ENCODE measurements at places on chromosomes 11 and 22. TPM values are rescaled to one million over a fixed set of nuclear protein-coding genes. Genes with fewer than 3 reads are reported as not detected.

CCDC87 gene
- polyA plus RNA-seq = 0.09 TPM

DNA sequence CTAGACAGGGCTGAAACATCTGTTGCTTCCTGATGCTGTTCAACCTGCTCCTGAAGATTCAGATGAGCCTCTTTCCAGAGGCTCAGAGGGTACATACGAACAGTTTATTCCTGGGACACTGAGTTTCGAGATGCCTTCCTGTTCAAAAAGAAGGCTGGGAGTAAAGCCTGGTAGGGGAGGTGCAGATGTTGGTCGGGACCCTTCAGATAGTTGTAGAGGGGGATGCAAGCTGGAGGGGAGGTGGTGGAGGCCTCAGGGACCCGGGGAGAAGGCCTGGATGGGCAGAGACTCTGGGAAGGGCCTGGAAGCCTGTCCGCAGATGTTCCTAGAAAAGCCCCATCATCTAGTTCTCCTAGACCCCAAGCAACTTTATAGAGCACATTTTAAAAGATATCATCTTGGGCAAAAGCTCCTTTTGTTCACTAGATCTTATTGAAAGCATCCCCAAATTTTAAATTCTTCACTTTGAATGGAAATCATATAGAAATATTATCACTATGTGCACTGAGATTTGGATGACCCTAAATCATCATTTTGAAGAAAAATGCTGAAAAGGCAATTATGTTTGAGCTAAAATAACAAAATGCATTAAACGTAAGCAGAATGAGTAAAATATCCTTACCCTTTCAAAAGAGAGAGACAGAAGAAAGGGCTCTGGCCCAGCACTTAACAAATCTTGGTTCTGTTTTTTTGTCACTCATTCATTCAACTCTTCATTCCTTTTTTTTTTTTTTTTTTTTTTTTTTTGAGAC, 41.2 kb downstream of the RTL6 start:
- no peak overlapping the region for H3K27ac ChIP-seq
- no peaks in the 10 kb centered on the region for H3K4me1 ChIP-seq
- no peaks in the 10 kb centered on the region for H3K36me3 ChIP-seq

DNA sequence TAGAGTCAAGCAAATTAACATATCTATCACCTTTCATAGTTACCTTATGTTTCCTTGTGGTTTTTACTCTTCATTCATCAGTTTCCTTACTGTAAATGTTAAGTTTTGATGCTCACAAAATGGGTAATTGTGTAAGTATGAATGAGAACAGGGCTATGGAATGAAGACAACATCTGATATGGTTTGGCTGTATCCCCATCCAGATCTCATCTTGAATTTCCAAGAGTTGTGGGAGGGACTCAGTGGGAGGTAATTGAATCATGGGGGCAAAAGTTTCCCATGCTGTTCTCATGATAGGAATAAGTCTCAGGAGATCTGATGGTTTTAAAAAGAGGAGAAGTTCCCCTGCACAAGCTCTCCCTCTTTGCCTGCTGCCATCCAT, 107.6 kb downstream of the CCDC34 start:
- H3K4me1 ChIP-seq = no peaks in the 10 kb centered on the region
- no peak for DNase-seq
- H3K4me3 ChIP-seq = no peak overlapping the region
- H3K36me3 ChIP-seq = no peaks in the 10 kb centered on the region
- no peaks in the 10 kb centered on the region for H3K27me3 ChIP-seq

F2 gene
- 0.28 TPM for polyA plus RNA-seq

- no peak overlapping the region for H3K27ac ChIP-seq
- H3K36me3 ChIP-seq = no peaks in the 10 kb centered on the region
- DNase-seq = no peak
- H3K4me1 ChIP-seq = no peaks in the 10 kb centered on the region
- H3K27me3 ChIP-seq = no peaks in the 10 kb centered on the region
- no peak overlapping the region for H3K4me3 ChIP-seq
Measured at GRCh38 chr11:103880968-103881367, 155.5 kb upstream of the DDI1 start.

DNA sequence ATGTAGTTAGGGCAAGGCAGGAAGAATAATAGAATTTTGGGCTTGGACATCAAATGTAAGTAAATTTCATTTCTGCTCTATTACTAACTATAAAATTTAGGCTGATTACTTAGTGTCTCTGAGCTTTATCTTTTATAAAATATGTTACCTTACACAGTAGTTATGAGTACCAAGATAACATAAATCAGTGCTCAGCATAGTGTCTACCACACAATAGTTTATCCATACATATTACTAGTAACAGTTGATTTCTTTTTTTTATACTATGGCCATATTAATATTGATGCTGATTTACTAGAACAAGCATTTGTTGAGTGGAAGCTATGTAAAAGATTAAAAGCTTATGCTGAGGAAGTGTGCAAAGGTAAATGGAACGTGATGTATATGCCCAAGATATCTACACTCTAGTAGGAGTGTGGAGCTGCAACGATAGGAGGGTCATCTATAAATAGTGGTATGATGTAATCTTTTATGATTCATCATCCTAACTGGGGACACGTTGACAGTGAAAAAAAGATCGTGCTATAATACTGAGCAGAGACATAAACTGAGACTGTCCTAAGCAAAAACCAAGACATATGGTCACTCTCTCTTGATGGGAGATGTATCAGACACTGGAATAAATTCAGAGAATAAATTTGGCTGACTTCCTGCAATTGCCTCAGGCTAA, 8.7 kb upstream of the SLC5A12 start:
- no peak overlapping the region for H3K4me3 ChIP-seq
- peaks cover 26% of the 10 kb centered on the region for H3K4me1 ChIP-seq
- no peaks in the 10 kb centered on the region for H3K27me3 ChIP-seq
- peak; percentile 55 for DNase-seq

ROBO3 gene
- 17.3 TPM for polyA plus RNA-seq

GRCh38 chr11:117089685-117090084, 8.5 kb downstream of the SIK3 start:
- no peak overlapping the region for H3K4me3 ChIP-seq
- DNase-seq = no peak
- H3K27me3 ChIP-seq = no peaks in the 10 kb centered on the region
- H3K36me3 ChIP-seq = no peaks in the 10 kb centered on the region

DNA sequence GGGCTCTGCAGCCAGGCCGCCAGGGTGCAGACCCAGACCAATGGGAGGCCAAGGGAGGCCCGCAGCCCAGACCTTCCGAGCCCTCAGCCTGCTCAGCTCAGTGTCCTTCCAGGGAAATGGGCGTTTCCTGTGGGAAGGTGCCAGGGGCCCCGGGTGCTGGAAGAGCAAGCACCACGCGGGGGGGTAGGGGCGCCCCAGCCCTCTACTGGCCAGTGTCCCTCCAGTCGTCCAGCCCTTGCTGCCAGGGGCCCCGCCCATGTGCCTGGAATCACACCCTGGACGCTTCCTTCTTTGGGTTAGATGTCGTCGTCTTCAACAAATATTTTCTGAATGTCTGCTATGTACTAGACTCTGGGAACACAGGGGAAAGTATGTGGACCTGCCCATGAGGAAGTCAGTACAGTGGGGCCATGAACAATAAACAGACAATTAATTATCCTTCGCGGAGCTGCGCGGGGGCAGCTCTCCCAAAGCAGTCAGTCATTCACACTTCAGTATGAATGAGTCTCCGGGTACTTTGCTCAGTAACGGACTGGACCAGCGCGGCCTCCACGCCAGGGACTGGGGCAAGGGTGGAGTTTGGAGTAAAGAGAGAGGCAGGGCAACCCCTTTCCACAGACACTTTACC, 60.2 kb downstream of the CDKN1C start:
- no peaks in the 10 kb centered on the region for H3K36me3 ChIP-seq
- peak overlapping the region; percentile 82 for H3K27ac ChIP-seq
- no peak overlapping the region for H3K4me3 ChIP-seq
- peaks cover 32% of the 10 kb centered on the region for H3K4me1 ChIP-seq
- H3K27me3 ChIP-seq = no peaks in the 10 kb centered on the region

DNA sequence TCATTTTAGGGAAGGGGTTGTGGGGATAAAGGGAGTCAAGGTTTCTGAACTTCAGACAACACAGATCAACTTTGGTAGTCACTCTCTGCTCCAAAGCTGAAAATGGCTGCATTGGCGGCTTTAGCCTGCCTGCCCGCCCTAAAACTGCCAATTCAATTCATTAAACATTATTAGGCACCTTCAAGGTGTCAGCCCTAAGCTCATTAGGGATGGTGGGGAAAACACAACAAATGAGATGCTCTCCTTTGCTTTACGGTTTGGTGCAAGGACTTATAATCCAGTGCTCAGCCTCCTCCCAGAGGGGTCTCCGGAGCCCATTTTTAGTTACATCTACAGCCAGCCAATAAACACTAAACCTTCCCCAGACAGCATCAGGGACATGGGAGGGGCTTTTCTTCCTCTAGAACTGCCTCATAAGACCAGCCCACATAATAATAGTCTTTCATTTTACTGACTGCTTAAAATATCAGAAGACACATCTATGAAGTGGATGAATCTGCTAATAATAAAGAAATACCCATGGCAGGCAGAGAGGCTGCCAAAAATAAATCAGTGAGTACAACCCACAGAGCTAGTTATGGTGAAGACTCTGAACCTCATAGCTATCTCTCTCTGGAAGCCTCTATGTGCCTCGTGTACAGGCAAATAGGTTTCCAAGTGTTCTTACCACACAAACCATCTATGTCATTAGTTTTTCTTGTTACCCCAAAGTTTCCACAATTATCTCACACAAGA, 102.8 kb upstream of the NCAM1 start:
- H3K27me3 ChIP-seq = peaks cover 3% of the 10 kb centered on the region
- H3K4me3 ChIP-seq = no peak overlapping the region
- no peak overlapping the region for H3K27ac ChIP-seq
- no peak for DNase-seq

GRCh38 chr11:64400667-64401066, 41.7 kb downstream of the RPS6KA4 start:
- DNase-seq = no peak
- H3K4me3 ChIP-seq = no peak overlapping the region
- peaks cover 4% of the 10 kb centered on the region for H3K4me1 ChIP-seq
- no peak overlapping the region for H3K27ac ChIP-seq
- peaks cover 2% of the 10 kb centered on the region for H3K27me3 ChIP-seq

COMMD9 gene
- 57.4 TPM for polyA plus RNA-seq

ART5 gene
- polyA plus RNA-seq = 0.25 TPM

- no peaks in the 10 kb centered on the region for H3K36me3 ChIP-seq
- H3K27ac ChIP-seq = no peak overlapping the region
- no peaks in the 10 kb centered on the region for H3K27me3 ChIP-seq
- H3K4me1 ChIP-seq = no peaks in the 10 kb centered on the region
- no peak for DNase-seq
- no peak overlapping the region for H3K4me3 ChIP-seq
Measured at GRCh38 chr11:25734591-25735211, 597.2 kb upstream of the ANO3 start.

Data from large intestine (tissue), 12 donors.